Stimulated activated CD4-positive, alpha-beta T cell treated with anti-CD3 and anti-CD28 coated beads, Interleukin-4, amount 100 ng/mL, for 48 hours (primary cell): ENCODE measurements at places on chromosomes 5 and 9.

- DNase-seq = no peak
Observed at GRCh38 chr5:63613442-63613841, 348.8 kb downstream of the HTR1A start.

DNA sequence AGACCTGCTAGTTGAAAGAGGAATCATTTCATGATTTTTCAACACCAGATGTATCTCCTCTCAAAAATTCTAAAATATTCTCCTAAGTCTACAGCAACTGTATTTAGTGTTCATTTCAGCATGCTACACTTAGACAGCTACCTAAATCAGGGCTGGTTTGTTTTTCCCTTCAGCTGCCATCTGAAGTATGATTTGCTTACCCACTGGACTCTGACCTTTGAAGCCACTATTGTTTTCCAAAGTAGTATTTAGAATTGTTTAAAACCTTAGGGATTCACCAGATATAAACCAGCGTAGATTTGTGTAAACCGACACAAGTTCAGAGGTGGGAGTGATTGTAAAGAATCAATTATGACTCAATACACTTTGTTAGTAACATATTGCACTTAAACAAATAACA, 193.1 kb downstream of the ADAMTS6 start:
- no peak for DNase-seq

- peak; percentile 4 for DNase-seq
Observed at GRCh38 chr9:86034863-86035734, 64.3 kb downstream of the GOLM1 start.

- DNase-seq = no peak
Observed at GRCh38 chr5:73994963-73995362, 369.0 kb downstream of the ARHGEF28 start.

- no peak for DNase-seq
Observed at GRCh38 chr5:156836846-156837245, 13.2 kb upstream of the PPP1R2B start.

DNA sequence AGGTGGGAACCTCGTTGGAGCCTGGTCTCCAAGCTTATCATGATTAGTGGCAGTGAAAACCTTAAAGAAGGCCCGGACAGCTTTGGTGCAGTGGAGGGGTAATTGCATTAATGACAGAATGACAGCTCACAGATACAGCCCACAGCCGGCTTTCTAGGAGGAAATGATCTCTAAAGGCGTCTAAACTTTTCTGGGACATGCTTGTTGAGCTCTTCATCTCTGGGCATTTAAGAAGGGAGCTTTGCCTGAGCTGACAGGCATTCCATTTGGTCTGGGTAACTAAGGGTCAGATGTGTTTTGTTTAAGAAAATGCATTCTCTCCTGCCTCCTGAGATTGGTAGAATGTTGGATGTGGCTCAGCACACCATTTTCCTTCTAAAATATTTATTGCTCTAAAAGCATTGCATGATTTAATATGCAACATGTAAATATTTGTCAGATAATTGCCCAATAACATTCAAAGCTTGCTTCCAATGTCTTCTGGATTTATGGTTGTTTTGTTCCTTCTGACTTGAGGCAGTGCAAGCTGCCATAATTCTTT, 4.0 kb downstream of the ANKRD33B start:
- no peak for DNase-seq

DNA sequence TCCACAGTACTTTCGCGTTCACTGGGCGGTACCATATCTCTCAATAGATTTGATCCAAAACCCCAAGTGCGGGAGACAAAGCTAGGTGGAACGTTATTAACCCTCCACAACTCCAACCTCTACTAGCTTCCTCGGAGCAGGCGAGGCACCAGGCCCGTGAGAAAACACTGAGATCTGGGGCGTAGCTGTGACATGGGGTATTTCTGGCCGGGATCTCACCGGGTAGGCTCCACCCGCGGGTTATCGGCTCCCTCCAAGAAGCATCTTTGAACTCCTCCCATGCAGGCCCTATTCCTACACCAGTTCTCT, 350 bp upstream of the SLC25A46 start:
- DNase-seq = no peak

- no peak for DNase-seq
Observed at GRCh38 chr9:117098331-117098730, 316.5 kb downstream of the ASTN2 start.

DNA sequence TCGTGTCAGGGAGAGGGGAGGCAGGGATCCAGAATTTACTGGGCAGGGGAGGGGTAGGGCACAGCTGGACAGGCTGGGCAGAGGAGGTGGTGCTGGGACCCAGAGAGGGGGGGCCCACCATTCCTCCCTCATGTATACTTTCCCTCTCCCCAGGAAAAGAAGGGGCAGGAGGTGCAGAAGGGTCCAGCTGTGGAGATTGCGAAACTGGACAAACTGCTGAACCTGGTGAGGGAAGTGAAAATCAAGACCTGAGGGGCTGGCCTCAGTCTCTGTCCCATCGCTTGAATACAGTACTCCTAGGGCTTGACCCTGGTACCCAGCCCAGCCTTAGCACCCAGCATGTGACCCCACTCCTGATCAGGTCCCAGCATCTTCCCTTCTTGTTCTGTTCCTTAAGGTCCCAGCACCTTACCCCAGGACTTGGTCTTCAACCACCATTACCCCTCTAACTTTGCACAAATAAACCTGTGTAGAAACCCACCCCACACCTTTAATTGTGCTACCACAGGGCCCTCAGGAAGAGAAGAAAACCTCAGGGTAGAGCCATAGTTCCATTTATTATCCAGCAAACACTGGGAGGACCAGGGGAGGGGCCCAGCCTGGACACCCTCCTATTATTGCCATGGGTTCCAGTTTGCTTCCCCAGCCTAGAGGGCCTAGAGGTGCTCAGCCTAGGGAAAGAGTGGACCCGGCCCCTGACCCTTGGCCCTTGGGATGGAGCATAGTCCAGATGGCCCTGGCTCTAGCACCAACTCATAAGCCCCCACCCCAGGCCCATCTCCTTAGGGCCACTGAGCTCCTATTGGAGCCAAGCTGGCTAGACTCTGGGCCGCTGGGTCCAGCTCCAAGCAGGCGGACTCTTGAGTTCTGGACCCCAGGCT, 2.0 kb downstream of the ENHO start:
- no peak for DNase-seq

GRCh38 chr5:154440540-154440939, 5.3 kb upstream of the SAP30L start:
- no peak for DNase-seq

DNA sequence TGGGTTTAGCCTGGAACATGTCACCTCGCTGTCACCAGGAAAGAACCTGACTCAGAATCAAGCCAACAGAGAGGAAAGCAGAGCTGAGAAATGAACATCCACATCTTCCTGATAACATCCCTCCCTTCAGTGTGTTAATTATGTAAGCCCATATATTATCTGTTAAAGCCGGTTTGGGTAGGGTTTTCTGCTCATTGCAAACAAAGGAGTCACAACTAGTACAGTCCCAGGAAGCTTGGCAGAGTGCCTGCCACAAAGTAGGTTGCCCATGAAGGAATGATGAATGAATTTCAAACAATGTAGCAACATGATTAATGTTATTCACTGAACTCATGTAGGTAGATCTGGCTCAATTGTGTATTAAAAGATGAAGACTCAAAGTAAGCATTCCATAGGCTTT, 10.4 kb upstream of the PPARGC1B start:
- no peak for DNase-seq

GRCh38 chr5:88459971-88460370, 191.3 kb upstream of the TMEM161B start:
- DNase-seq = no peak

DNA sequence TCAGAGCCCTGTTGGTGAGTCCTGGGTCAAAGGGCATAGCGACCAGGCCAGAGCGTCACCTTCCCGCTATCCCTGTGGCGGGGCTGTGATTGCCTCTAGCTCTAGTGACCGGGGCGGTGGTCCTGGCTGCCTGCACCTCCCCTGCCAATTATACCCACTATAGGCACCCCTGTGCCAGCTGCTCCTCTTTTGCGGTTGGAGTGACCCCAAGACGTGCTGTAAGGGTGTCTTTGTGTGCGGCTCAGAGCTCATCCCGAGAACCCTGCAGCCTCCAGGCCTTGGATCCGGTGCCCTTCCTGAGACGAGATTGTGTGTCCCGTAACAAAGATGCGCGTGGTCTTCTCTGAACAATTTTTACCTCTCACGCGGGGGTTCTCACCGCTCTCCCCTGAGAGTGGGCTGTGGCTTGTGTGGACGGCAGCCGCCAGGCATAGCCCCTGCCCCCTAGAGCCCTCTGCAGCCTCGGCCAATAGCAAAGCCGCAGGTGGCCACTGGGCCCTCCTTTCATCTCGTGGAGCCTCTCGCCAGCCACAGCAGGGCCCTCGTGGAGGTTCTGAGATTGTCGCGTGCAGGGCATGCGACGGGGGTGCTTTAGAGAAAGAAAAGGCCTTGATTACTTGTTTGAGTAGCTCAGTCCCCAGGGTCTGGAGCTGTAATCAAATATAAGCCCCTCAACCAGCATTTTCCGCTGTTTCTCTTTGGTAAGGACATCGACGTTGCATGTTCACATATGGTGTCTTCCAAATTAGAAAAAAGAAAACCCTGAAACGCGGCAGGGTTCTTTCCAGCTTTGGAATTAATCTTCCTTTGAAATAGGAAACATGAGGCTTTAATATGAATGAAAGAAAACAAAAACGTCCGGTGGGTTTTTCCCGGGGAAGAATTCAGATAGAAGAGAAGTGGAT, 10.7 kb downstream of the NKD2 start:
- no peak for DNase-seq

GRCh38 chr9:89077519-89077918, 86.3 kb downstream of the S1PR3 start:
- DNase-seq = no peak

- no peak for DNase-seq
Observed at GRCh38 chr9:7245976-7246580, 488.3 kb downstream of the KDM4C start.

GRCh38 chr9:85167146-85167545, 497.6 kb downstream of the NTRK2 start:
- no peak for DNase-seq

GRCh38 chr5:116763987-116764866, 189.6 kb upstream of the SEMA6A start:
- DNase-seq = no peak

- DNase-seq = no peak
Observed at GRCh38 chr5:133866160-133866902, 102.1 kb downstream of the C5orf15 start.

DNA sequence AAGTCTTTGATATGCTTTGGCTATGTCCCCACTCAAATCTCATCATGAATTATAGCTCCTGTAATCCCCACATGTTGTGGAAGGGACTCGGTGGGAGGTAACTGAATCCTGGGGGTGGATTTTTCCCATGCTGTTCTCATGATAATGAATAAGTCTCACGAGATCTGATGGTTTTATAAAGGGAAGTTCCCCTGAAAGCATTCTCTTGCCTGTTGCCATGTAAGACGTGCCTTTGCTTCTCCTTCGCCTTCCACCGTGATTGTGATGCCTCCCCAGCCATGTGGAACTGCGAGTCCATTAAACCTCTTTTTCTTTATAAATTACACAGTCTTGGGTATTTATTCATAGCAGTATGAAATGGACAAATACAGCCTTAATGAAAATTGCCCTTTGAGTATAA, 44.7 kb upstream of the ICE1 start:
- DNase-seq = no peak

- DNase-seq = no peak
Observed at GRCh38 chr9:85516455-85516854, 225.3 kb downstream of the AGTPBP1 start.
